ENCODE measurements at places on chromosomes 2 and 18.

GRCh38 chr2:205685314-205686055, 3.2 kb downstream of the NRP2 start:
- no peak for DNase-seq

GRCh38 chr2:196480653-196481323, 158.7 kb upstream of the CCDC150 start:
- no peak for DNase-seq

- DNase-seq, result no peak
Measured at GRCh38 chr18:44811572-44812125, 131.0 kb downstream of the SETBP1 start.

DNA sequence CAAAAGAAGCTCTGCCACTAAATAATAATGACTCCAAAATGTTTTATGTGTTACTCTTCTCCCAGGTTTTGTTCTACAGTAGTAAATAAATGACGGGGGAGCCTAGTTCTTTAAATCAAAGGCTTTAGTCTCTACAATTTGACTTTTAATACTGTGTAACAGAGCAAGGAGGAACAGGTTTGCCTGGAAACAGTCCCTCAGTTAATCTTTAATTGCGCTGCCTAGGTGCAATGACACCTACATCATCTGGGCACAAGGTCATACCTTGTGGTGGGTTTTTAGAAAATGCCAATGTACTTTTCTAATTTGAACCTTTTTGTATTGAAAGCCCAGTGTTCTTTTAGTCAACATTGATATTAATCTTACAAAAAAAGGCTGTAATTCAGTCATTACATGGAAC, 287.3 kb upstream of the SETBP1 start:
- DNase-seq, result no peak

- DNase-seq, result no peak
Measured at GRCh38 chr18:76354348-76354747, 140.7 kb downstream of the ZNF516 start.

DNA sequence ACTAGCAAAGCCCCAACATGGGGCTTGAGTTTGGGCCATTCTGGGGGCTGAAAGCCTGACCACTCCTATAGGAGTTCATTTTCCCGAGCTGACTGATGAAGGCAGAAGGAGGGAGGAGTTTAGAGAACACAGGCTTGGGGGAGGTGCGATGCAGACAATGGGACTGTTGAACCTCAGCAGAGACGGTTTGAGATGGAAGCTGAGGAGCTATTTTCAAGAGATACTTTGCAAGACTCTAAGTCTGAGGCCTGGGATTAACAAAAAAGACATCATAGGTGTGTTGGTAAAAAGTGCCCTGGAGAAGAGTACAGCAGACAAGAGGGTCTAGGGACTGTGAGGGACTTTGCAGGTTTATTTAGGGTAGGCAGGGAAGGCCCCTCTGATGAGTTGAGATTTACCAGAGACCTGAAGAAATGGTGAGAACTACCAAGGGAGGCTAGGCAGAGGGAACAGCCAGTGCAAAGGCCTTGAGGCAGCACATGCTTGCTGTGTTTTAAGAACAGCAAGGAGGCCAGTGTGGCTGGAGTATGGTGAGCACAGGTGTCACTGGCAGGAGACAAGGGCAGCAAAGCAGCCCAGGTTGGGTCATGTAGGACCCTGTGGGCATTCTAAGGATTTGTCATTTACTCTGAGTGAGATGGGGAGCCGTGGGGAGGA, 31.6 kb downstream of the PCBP1 start:
- DNase-seq, result no peak

DNA sequence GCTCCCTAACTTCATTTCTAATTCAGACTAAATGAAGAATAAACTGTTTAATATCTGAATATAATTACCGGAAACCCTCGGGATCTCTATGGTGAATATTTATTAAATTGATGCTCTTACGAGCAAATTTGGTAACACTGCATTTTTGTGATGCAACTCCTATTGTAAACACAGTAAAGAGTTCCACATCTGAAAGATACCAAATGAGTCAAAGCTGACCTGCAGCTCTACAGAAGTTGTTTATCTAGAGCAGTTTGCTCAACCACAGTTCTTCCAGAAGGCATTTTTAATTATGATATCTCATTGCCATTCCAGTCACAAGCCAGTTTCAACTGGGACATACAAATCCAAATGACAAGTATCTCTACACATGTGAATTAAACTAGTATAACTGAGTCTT, 129.7 kb downstream of the PKP4 start:
- DNase-seq, result no peak

GRCh38 chr18:59718464-59719157, 21.4 kb upstream of the CCBE1 start:
- no peak for DNase-seq

DNA sequence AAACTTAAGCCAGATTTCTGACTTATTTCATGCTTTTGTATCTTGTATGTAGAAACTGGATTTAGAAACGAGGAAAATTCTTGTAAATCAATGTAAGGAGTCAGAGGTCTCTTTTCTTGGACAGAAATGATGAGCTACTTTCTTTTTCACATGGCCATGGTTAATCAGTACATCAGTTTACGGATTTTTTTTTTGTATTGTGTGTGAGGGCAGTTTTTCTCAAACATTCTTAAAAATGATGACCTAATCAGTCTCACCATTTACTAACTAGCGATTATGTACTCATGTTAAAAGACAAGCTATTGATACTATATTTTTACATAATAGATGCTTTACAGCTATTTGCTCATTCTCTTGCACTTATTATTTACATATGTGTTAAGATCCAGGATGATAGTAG, 165.2 kb upstream of the DOCK10 start:
- no peak for DNase-seq

- no peak for DNase-seq
Measured at GRCh38 chr2:70905443-70906421, 30.0 kb upstream of the ATP6V1B1 start.

- DNase-seq, result no peak
Measured at GRCh38 chr2:216644842-216645635, 11.8 kb downstream of the IGFBP2 start.

- no peak for DNase-seq
Measured at GRCh38 chr2:53067056-53067455, 700.5 kb upstream of the CHAC2 start.

- DNase-seq, result no peak
Measured at GRCh38 chr2:86087936-86088850, 17.5 kb downstream of the POLR1A start.

GRCh38 chr2:130842770-130843169, 6.1 kb downstream of the ARHGEF4 start:
- no peak for DNase-seq

- no peak for DNase-seq
Measured at GRCh38 chr2:216083464-216084281, 2.0 kb downstream of the TMEM169 start.

- no peak for DNase-seq
Measured at GRCh38 chr18:58545338-58546296, 83.3 kb downstream of the ALPK2 start.

DNA sequence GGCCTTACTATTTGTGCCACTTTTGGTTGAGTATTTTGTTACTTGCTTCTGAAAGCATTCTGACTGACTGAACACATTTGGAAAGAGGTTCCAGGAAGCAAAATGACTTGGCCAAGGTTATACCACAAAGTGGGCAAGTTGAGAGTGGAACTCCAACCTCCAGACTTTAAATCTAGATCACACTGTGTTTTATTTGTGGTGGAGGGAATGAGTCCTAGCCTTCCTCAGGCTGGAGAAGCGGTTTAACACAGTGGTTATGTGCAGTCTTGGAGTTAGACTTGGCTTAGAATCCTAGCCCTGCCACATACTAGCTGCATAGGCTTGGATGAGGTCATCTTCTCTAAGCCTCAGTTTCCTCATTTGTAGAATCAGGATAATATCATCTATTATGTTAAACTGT, 33.4 kb downstream of the PLEKHM3 start:
- DNase-seq, result no peak

GRCh38 chr2:58557176-58557575, 316.1 kb upstream of the FANCL start:
- DNase-seq, result no peak

DNA sequence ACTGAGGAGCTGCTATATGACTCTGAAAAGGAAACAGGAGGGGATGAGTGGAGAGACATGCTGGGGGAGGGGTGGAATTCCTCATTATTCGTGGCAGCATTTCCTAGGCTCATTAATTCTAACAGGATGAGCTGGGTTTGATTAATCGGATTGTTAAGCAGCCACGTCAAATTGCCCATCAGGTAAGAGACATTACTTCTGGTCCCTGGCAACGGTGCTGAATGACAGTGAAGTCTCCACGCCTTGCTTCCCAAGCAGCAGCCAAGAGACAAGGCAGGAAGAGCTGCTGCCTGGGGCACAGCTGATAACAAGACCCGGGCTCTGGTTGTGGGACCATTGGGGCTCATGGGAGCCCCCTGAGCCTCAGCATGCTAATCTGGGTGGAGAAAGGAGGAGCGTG, 86.6 kb downstream of the MARCHF4 start:
- no peak for DNase-seq

GRCh38 chr2:204282081-204282480, 263.2 kb upstream of the PARD3B start:
- no peak for DNase-seq

- no peak for DNase-seq
Measured at GRCh38 chr18:22223254-22223964, 54.0 kb downstream of the GATA6 start.

- DNase-seq, result no peak
Measured at GRCh38 chr2:43223521-43224001, 2.8 kb downstream of the ZFP36L2 start.

GRCh38 chr18:55219059-55219458, 259.8 kb upstream of the CCDC68 start:
- DNase-seq, result no peak

DNA sequence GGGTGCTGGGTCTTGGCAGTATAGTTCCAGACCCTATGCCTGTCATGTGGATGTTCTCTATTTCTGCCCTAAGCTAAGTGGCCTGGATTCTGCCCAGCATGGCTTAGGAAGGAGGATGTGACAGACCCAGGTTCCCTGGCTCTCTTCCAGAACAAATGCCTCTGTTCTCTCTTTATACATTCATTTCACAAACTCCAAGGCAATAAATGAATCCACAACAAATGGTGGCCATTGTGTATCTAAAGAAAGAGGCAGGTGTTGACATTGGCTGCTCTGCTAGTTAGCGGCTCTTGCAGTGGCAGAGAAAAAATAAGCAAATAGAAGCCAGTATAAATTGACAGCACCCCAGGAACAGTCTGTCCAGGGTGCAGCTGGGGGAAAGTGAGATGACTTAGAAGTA, 298.6 kb downstream of the SUCLG1 start:
- DNase-seq, result no peak

DNA sequence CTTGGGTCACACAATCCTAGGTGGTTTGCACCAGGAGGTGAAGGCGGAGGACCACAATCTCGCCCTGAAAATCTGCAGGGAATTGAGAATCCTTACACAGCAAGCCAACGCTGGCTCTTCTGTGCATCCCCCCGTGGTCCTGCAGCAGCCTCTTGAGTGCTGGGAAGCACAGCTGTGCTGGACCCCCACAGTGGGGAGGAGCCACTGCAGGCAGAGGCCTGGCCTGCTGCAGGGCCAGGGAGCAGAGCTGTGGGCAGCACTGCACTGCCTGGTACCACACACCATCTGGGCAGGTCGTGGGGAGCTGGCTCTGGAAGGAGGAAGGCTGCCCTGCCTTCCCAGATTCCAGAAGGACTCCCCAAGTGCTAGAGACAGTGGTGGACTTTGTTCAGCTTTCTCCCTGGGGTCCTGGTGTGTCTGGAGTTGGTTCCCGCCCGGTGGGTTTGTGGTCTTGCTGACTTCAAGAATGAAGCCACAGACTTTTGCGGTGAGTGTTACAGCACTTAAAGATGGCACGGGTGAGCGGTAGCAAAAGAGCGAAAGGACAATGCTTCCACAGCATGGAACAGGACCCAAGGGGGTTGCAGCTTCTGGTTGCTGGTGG, 106.3 kb downstream of the FAM168B start:
- no peak for DNase-seq

- DNase-seq, result no peak
Measured at GRCh38 chr2:138423745-138424144, 77.8 kb upstream of the SPOPL start.

- no peak for DNase-seq
Measured at GRCh38 chr18:62151068-62151771, 35.6 kb downstream of the PIGN start.

GRCh38 chr18:58928386-58928785, 63.7 kb downstream of the ZNF532 start:
- no peak for DNase-seq

DNA sequence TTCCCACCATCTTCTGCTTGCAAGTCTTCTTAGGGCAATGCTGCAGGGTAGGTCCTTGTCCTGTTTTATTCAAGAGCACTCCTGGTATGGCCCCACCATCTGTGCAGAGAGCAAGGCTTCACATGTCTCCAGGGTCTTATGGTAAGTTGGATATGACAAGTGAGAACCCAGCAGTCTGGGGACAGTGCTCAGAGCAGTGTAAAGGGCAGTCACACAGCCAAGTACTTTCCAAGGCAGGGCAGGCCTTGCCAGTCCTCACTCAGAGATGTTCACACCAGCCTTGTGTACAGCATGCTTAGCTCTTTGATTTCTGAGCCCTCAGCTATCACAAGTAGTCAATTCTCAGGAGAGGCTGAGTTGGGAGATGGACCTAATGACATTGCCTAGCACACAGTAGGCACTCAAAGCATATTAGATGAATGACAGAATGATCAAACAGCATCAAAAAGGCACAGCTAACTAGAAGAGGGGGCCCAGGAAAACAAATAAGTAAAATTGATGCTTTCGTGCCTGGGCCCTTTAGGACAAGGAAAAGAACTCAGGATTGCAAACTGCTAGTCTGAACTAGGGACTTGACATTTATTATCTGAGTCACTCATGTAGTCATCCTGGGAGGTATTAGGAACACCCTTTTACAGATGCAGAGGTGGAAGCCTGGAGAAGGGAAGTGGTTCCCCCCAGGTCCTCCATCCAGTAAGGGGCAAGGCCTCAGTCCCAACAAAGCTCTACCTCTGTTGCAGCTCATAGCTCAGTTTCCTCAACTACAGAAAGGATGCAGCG, 86.7 kb upstream of the CTAGE1 start:
- no peak for DNase-seq

GRCh38 chr2:197973772-197974171, 169.4 kb downstream of the PLCL1 start:
- no peak for DNase-seq

DNA sequence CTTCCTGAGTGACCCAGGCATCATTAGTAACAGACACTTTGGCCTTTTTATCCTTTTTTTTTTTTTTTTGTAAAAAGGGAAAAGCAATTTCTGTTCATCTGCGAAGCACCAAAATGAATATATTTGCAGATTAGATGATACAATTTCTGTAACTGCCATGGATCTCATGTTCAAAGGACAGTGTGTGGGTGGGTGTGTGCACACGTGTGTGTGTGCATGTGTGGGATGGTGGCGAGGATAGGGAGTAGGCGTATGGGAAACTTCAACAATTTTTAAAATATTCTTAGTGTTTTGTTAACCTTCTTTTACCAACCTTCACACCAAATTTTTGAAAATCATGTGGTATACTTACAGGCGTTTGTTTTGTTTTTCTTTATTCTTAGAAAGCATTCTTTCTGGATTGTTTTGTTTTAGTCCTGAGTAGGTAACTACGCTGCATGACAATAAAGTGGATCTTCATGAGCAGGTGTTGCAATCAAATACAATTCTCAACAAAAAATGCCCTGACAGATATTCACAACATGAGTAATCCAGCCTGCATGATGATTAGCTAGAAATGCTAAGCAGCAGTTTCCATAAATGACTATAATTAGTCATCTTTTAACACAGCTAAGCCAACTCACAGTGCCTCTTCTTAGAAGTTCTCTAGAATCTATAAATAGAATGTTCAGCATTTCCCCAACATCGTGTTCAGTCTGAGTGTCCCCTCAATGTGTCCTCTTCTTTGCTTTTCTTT, 53.5 kb upstream of the RMDN2 start:
- DNase-seq, result peak; percentile 86

Measured in T-helper 2 cell (primary cell).